ENCODE measurements at places on chromosomes 5 and 9.
A peak's percentile ranks its signal among the peaks of the same experiment; 100 is the strongest.

DNA sequence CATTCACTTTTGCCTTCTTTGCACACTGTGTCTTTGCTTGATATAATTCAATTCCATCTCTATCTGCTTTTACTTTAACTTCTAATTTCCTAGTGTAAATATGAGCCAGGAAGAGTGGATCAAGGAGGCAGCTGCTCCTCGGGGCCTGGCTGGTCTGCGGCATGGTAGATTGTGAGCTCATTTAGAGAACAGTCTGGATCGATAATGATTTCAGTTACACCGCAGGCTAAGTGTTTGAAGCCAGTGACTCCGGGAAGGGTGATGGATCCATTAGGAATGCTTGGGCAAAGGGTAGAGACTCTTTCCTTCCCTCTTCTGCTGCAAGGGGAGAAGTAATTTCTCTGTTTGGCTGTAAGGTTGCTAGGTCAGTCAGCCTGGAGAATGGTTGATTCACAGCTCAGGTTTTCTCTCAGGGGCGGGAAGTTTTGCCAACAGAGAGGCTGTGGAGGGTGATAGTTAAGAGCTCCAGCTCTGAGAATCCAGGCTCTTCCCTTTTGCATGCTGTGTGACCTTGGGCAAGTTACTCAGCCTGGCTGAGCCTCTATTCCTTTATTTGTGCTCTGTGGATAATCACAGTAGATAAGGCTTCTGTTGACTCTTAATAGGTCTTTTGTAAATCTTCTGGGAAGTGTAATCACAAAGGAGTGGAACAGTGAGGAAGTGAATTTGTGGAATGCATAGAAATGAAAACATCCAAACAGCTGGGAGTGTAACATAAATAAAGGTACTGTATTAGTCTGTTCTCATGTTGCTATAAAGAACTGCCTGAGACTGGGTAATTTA lies 99.1 kb downstream of the PTTG1 start:
- no peak for DNase-seq

GRCh38 chr5:124746916-124747790 lies 714 bp upstream of the ZNF608 start:
- peak; percentile 81 for DNase-seq

- DNase-seq, result no peak
Observed at GRCh38 chr5:45800331-45800730, 104.2 kb upstream of the HCN1 start.

- DNase-seq, result no peak
Observed at GRCh38 chr9:81693671-81694378, 4.5 kb upstream of the TLE1 start.

- no peak for DNase-seq
Observed at GRCh38 chr9:68551191-68551590, 10.5 kb upstream of the TMEM252 start.

GRCh38 chr5:19369048-19369447 lies 619.0 kb downstream of the CDH18 start:
- no peak for DNase-seq

GRCh38 chr5:322281-322941 lies 897 bp downstream of the AHRR start:
- no peak for DNase-seq

DNA sequence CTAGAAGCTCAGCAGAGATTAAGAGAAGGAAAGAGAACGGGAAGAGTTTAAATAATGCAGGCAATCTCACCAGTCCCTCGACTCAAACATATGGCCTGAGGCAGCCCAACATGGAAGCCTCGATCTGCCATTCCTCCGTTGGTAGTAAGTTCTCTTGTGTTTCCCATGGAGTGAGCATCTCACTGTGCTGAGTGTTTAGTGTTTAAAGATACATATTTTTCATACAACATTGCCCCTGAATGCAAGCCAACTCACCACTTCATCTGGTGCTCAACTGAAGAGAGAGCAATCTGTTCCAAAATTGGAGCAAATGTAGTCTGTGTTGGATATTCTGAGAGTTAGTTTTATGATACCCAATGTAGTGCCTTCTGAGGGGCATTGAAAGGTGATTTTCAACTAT lies 171.5 kb upstream of the ATP10B start:
- no peak for DNase-seq

DNA sequence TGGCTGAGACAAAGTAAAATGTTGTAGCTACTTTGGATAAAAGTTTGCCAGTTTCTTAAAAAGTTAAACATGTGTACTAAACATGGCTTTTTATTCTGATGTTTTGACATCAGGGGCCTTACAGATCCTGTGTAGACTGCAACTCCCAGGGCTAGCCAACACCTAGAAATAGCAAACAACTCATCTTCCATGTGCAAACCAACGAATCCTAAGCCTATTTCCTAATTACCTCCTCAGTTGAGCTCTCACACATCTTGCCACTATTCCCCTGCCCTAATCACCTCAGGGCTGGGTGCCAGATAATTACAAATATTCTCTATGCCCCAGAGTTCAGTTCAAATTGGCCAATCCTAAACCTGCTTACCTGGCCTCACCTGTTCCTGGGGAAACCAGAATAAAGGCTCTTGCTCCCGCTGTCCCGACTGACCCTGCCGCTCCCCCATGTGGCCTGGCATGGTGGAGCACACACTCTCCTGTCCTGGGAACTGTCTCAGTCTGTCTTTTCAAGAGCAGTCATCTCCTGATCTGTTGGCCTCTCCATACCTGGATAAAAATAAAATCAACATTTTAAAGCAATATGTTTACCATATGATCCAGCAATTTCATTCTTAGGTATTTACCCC lies 37.1 kb upstream of the FAM169A start:
- no peak for DNase-seq

DNA sequence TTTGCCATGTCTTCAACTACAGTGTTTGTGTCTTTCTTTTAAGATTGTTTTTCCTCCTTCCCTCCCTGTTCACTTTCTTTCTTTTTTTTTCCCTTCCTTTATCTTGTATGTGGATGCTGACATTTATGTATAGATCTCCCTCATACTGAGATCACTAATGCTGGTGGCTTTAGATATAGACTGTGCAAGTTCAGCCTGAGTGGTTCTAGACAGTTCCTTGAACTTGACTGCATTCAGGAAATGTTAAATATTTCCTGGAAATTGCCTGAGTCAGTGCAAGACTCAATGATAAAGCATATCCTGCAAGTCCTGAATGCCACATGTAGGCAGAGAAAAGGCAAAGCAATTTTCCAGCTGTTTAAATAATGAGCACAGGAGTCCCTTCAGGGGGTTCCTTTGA lies 182.5 kb upstream of the NR3C1 start:
- no peak for DNase-seq

GRCh38 chr9:36486329-36486932 lies 86.3 kb upstream of the MELK start:
- no peak for DNase-seq

- no peak for DNase-seq
Observed at GRCh38 chr5:9148242-9148641, 397.6 kb downstream of the SEMA5A start.
